Hematopoietic multipotent progenitor cell treated with erythropoietin and hydrocortisone succinate and interleukin-3 and kit ligand, for 4 days (in vitro differentiated cells): ENCODE measurements at places on chromosomes 7 and 10.

GRCh38 chr7:36205803-36206202 is 52.7 kb downstream of the EEPD1 start:
- DNase-seq: no peak

DNA sequence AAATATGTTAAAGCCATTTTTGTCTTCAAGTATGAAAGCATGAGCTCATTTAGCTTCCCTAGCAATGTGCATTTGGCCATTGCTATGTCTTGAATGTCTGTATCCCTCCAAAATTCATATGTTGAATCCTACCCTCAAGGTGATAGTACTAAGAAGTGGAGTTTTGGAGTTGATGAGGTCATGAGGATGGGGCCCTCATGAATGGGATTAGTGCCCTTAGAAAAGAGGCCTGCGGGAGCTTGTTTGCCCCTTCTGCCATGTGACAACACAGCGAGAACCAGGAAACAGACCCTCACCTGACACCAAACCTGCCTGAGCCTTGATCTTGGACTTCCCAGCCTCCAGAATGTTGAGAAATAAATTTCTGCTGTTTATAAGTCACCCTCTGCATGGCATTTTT is 61.3 kb upstream of the UCN3 start:
- no peak for DNase-seq

DNA sequence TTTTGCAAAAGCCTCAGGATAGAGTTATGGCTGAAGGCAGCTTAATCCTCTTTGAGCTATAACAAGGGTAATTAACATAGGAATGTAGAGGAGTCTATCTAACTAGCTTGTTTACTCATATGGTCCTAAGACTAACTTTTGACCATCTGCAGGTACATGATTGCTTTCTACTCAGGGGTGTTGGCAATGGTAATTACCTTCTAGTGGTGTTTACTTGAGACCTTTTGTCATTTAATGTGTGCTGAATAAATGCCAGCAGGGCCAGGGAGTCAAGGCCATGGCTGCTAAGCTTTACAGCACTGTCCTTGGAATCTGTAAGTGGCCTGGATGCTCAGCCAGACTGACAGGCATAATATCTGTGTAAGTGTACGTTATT is 1325.0 kb downstream of the XPNPEP1 start:
- DNase-seq: no peak

DNA sequence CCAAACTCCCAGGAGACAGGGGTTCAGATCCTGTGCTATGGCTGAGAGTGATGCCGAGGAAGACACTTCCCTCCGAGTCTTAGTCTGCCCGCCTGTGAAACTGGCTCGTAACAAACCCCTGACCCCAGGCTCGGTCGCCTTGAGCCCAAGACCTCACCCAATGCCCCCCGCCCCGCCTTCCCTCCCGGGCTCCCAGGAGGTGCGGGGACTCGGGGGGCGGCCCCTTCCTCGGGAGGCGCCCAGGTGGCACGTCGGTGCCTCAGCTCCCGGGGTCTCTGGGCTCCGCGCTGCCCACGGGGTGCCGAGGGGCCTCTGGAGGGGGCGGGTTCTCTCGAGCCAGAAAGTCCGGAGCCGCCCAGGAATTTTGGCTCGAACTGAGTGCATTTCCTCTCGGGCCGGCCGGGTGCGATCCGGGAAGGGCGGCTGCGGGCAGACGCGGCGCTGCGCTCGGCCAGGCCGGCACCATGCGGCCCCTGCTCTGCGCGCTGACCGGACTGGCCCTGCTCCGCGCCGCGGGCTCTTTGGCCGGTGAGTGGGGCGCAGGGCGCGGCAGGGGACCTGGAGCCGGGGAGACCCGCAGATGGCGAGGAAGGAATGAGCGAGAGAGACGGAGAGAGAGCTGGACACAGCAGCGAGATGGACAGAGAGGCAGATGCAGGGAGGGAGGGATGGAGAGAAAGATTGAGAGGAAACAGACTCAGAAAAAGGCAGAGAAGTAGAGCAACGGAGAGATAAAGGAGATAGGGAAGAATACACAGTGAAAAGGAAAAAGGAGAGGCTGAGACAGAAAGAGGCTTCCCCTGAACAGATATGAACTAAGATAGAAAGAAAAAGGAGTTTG is at the start of gene PLAC9:
PLAC9 (plus strand) TSS at position 432 of the 841 bp plus-strand sequence; CDS start at position 465, 33 bp downstream.
- DNase-seq: no peak

GRCh38 chr7:130490311-130490791 is 1.5 kb upstream of the MEST start:
- DNase-seq: peak; percentile 44

GRCh38 chr7:22860337-22860736 is 37.7 kb upstream of the TOMM7 start:
- peak; percentile 44 for DNase-seq

- DNase-seq: no peak
Measured at GRCh38 chr10:61828034-61828433, 73.5 kb upstream of the ARID5B start.

DNA sequence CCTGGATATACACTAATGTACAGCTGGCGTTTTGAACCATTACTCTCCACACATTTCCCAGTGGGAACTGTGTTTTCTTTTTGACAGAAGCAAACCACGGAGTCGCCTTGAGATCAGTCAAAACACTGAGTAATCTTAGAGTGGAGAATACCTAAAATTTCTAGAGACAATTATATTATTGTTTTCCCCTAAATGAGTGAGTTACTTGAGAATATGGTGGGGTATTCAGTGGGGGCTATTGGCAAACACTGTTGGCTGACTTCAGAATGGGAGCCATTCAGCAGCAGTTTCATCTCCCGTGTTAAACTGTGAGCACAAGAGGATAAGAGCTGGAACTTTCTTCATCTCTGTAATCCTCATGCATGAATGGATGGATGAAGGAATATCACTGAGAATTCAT is 6.2 kb downstream of the IL2RA start:
- DNase-seq: no peak

- peak; percentile 89 for DNase-seq
Measured at GRCh38 chr10:80187465-80188409, 17.6 kb downstream of the ANXA11 start.

DNA sequence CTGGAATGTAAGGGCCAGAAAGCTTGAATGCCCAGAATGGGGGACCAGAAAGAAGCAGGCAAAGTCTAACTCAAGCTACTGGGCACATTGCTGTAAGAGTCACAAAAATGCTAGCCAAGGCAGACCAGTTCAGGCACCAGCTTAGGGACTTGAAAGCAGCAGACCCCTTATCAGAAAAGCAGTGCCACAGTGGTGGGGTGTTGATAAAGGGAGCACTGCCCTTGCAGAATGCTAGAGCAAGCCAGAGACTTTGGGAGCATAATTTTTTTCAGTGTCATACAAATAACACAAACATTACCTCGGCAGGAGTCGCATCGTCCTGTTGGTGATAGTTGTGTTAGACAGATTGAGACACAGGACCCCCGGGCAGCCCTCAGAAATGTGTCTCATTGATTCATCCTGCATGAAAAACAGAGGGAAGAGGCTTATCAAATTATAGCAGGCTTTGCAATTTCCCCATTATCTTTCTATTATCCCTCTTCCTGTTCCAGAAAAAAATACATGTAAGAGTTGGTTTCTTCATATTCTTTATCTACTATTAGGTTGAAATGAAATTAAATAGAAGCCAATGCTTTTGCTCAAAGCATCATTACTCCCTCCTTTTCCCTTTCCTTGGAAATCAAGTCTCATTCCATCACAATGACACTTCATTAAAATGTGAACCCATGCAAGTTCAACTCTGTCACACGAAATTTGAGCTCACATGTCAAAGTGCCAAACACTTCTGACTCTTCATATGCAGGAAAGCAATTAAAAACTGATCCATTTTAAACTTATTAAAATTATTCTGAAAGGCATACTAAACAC is 13.4 kb downstream of the LRRC17 start:
- DNase-seq: peak; percentile 95

DNA sequence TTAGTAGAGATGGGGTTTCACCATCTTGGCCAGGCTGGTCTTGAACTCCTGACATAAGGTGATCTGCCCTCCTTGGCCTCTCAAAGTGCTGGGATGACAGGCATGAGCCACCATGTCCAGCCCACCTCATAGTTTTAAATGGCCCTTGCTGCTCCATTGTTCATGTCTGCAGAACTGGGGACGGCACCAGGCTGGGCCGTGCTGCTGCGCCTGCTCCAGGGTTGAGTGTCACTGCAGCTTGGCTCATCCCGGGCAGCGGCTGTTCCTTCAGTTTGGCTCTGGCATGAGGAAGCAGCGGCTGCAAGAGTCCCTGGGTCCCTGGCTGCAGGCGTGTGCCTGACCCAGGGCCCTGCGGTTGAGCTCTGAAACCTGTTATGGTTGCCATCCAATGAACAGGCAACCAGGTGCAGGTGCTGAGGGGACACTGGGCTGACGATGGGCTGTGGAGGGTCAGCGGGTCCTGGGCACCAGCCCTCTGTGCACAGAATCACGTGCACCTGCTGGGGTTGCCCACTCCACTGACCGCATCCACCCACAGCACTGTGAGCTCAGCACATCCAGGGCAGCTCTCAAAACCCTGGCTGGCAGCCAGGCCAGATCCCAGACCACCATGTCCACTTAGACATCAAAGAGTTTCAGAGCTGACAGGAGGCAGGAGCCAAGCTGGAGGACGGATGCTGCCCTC is 70.2 kb upstream of the PPP2R2D start:
- no peak for DNase-seq

DNA sequence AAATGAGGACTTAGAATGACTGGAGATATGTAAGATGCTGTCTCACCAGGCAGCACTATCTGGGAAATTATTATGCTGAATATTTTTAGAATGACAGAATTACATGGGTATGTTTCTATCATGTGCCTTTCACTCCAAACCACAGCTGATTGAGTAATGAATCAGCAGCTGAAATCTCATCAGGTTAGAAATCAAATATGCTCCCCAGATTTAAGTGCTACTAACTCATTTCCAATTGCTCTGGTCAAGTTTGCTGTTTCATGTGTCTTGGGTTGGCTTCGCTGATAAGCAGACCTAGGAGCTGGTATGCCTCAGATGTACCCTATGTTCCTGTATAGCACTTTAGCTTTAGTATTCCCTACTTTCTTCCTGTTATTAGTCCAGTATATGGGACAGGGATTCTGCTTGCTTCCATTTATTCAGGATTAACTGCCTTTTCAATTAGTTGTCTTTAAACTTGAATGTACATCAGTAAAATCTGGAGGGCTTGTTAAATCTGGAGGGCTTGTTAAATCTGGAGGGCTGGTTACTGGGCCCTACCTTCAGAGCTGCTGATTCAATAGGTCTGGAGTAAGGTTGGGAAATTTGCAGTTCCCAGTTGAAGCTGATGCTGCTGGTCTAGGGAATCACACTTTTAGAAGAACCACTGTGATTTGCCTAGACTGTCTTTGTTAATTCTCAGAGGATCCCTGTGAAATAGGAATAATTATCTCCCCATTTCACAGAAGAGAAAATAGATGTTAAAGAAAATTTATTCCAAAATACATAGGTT is 172.9 kb downstream of the DKK1 start:
- DNase-seq: peak; percentile 8

DNA sequence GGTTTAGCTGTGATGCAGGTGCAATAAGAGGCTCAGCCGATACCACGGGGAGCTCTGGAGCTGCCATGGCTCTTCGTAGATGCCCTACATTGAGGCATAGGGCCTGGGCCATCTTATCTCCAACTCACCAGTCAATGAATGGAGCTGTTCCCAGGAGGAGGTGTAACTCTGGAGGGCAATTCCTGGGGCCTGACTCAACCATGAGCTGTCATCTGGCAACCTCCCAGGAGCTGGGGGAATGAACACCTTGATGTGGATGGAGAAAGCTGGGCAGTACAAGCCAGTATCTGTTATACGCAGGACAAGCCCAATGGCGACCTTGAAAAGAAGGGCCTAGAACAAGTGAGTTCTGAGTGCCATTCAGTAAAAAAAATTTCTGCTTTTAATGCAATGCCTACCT is 224.0 kb upstream of the PLXDC2 start:
- no peak for DNase-seq

DNA sequence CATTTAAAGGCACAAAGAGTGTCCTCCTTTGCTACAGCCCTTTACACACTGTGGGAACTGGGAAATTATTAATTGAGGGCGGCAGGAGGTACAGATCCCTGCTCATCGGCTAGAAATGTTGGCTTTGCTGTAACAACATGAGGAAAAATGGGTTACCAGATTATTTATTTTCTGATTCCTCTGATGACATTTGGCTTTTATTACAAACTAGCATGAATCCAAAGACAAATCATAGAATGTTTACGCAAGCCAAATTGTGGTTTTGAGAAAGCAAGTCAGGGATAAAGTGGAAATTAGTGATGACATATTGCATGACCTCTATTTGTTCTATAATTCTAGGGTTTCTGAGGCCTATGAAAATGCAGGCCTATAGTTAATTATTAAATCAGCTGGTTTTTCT is 126.1 kb upstream of the TMEM196 start:
- DNase-seq: no peak

DNA sequence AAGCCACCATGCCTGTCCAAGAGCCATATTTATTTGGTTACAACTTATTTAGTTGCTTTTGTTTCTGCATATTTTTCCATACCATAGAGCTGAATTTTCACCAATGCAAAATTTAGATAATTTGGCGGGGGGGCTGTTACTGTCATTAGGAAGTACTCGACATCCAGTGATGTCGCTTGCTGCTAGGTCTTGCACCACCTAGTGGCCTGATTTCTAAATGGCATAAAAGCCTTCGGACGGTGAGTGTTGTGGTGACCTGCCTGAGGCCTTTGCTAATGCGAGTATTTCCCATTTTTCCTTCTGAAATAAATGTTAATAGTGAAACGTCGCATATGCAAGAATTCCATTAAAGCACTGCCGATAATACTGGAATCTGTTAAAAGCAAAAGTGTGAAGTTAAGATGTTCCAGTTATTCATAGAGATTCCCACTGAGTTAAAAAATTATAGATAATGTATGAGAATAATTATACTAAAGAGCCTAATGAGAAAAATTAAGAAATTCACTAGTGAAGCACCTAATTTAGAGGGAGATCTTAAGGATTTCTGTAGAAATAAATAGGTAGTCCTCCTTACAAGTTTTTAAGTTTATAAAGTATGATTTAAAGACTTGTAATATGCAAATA is 86.1 kb upstream of the DNAJB6 start:
- DNase-seq: peak; percentile 88

- no peak for DNase-seq
Measured at GRCh38 chr7:27242555-27243339, at the start of gene EVX1. Gene EVX1 (plus strand): TSS chr7:27242802. CDS start chr7:27243031, 229 bp downstream.

GRCh38 chr7:21198921-21199320 is 229.0 kb upstream of the SP4 start:
- no peak for DNase-seq

- DNase-seq: no peak
Measured at GRCh38 chr10:61250131-61250530, 203.1 kb downstream of the TMEM26 start.

- DNase-seq: peak; percentile 59
Measured at GRCh38 chr7:78226059-78226719, 427.6 kb downstream of the PHTF2 start.

DNA sequence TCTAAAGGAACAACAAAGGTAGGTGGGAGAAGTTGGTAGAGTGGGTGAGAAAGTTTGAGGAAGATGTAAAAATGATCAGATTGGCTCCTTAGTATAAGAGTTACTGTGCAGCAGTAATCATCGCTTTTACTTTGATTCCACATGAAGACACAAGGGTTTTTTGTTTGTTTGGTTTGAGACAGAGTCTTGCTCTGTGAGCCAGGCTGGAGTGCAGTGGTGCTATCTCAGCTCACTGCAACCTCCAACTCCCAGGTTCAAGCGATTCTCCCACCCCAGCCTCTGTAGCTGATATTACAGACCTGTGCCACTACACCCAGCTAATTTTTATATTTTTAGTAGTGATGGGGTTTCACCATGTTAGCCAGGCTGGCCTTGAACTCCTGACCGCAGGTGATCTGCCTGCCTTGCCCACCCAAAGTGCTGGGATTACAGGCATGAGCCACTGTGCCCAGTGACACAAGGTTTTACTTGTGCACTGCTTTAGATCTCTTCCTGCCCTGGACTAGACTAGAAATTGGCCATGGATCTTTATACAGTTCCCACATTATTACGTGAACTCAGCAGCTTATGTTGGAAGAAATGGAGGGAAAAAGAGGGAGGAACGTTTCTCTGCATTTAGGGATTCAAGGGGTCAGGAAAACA is 10.7 kb downstream of the LUC7L2 start:
- DNase-seq: no peak
